Activated T-cell treated with anti-CD3 and anti-CD28 coated beads for 24 hours (primary cell): ENCODE measurements at places on chromosomes 2 and 18.

GRCh38 chr2:9416962-9417316 is 6.4 kb downstream of the ITGB1BP1 start:
- no peak for DNase-seq

DNA sequence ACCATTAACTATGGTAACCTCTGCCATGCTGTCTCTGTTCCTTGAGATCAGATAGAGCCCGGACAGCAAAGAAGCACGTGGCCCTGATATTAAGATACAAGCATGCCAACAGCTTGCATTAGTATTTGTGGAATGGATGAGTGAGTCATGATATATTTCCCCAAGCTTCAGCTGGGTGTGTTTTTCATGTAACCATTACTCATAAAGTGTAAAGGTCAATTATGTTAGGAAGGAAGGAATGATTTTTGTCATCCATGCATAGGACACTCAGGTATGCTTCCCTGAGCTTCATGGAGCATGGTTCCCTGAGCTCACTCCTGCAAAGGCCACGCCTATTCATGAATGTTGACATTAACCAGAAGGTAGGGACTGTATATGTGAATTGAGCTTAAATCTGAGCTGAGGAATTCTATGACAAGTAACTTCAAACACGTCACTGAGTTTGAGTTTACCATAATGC is 74.6 kb downstream of the ARL4C start:
- DNase-seq, result no peak

DNA sequence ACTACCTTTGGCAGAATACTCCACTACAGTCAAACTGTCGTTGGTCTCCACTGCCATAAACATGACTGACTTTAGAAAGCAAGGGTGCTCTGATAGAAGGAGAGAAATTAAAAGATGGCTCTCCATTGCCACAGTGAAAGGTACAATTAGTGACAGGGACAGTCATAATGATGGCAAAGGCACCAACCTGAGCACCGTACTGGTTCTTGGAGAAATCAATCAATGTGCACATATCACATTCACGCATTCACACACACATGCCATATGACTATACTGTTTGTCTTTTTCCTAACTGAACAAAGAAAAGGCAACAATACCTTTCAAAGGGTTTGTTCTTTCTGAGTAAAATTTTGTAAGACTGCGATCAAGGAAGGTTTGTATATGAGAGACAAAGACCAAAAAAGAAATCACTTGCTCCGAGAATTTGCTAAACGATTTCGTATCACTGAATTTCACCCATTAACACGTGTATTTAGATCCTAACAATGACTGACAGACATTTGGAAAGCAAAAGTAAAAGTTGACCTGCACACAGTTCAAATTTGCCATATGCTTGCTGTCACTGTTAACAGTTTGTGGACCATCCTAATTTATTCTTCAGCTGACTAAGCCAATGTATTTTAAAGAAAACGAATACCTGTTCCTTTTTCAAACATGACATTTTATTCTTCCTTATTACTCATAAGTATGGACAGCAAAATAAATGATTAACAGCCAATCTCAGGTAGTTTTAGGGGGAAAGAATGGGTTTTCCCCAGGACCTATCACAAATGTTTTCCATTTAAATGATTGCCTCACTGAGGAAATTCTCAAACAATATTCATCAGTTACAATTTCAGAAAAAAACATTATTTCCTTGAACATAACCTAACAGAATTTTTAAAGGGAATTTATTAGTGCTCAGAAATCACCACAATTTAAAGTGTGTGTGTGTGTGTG is 644.4 kb downstream of the ZEB2 start:
- no peak for DNase-seq

DNA sequence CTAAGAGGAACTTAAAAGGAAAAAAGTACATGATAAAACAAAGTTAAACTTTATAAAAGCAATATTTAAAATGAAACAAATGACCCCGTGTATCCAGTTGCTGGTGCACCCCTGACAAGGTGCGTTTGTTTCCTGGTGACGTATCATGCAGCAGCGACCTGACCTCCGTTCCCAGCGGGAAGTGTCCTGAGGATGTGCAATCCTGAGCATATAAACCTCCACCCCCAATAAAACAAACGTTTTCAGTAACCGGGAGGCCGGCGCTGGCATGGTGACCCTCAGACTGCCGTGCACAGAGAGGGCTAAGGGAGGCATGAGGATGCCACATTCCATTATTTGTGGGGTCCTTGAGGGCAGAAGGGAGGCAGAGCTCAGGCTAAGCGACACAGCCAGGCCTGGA is 14.8 kb downstream of the SLC66A2 start:
- no peak for DNase-seq

DNA sequence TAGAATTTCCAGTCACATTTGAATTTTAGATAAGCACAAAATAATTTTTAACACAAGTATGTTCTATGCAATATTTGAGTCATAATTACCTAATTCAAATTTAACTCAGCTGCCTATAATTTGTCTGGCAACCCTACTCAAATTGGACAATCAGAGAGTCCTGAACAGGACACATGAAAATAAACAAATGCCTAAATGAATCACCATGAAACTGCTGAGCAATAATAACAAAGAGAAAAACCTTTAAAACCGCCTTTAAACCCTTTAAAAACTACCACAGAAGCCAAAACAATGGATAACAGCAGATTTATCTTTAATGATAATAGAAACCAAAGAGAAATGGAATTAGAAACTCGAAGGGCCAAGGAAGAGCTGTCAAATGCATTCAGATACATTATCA is 39.5 kb downstream of the ARL4C start:
- no peak for DNase-seq

DNA sequence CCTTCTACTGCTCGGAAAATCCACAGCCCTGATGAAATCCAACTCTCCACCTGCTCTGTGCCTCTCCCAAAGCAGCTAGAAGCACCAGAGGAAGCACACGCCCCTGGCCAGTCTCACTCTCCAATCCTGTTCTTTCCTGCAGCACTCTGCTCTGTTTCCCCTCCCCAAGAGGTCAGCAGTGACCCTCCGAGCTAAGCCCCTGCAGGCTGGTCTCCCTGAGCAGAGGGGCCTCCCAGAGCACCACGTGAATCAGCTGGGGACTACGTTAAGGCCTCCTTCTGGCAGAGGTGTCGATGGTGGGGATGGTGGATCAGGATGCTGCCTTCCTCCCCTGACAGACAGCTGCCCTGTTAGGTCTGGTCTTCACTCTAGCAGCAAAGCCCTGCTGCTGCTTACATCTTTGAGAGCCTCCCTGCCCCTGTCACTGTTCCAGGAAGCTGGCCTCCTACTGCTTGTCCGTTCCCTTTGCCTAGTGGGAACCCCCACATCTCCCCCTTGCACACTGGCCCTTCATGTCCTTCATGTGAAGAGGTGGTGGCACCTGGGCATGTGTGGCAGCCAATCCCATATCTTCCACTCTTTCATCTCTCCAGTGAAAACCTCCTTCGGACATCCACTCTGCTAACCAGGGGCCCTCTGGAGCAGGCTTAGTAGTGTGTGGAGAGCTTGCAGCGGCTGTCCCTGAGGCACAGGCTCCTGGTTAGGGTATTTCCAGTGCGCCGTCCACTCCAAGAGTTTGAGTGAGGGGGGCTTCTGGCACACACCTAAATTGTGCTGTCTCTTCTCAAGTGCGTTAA is 307.5 kb upstream of the HS6ST1 start:
- DNase-seq, result no peak

GRCh38 chr18:46704816-46705215 is 47.8 kb upstream of the LOXHD1 start:
- DNase-seq, result no peak

- DNase-seq, result no peak
Observed at GRCh38 chr2:236633775-236634560, 64.3 kb downstream of the ACKR3 start.

- no peak for DNase-seq
Observed at GRCh38 chr2:65386989-65387388, 45.4 kb downstream of the SPRED2 start.

DNA sequence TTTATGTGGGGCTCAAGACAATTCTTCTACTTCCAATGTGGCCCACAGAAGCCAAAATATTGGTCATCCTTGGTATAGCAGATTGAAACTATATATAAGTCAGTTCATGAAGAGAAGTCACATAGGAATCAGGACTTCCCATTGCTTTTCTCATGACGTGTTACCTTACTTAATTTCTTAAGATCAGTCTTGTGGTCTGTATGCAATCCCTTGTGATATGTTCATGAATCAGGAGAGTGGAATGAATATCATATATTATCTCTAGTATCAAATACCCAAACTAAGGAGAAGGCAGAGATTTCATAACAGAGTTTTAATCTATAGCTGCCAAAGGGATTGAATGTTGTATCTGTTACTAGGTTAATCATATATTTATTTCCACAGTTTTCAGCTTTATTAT is 1390.4 kb downstream of the SUCLG1 start:
- DNase-seq, result no peak

DNA sequence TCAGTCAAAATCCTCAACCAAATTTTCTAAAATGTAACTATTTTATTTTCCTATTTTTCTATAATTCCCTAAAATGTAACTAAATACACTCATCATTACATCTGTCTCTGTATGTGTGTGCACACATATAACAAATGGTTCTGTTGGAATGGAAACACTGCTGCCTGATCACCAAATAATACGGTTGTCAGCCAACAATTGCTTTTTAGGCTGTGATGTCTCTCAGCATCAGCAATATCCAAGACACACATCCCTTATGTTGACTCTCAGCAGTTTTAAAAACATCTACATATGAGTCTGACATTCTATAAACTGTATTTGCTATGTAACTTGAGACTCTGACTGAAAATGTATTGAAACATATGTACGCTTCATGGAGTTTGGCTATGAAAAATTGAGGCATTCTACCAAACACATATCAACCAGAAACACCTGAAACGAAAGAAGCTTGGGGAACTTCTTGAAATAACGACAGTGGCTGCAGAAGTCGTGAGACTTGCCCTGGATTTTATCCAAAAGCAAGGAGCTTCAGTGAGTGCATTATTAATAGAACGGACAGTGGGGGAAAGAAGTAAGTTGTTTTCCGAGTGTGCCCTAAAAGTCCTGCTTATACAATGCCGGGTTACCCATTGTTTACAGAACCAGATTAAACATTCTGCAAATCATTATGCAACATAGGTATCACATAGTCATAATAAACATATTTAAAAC is 110.2 kb upstream of the ITGB6 start:
- no peak for DNase-seq

DNA sequence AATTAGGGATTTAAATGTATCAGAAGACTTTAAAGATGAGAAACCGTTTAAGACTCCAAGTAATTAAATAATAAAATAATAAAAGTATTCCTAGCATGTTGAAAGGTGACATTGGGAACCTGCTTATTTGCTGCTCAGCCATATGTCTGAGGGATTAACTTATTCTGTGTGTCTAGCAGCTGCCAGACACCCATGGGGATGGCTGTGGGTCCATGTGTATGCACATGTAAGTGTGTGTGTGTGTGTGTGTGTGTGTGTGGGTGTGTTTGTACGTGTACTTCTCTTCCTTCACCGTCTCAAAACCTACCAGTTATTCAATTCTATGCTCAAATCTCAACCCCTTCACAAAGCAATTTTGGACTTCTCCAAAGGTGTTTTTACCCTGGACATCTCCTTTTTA is 124.5 kb downstream of the SETBP1 start:
- no peak for DNase-seq

GRCh38 chr2:154706660-154707059 is 8.2 kb downstream of the KCNJ3 start:
- DNase-seq, result no peak

DNA sequence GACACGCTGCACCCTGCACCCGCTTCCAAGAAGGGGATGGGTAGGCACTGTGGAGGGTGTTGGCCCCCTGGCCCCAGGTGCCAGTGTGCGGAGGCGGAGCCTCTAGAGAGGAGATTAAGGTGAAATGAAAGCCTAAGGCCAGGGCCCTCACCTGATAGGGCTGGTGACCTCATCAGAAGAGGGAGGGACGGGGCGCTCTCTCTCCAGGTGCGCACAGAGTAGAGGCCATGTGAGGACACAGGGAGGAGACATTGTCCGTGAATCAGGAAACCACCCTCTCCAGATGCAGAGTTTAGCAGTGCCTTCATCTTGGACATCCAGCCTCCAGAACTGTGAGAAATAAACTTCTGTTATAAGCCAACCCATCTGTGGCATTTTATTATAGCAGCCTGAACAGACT is 62.3 kb downstream of the PSMG2 start:
- DNase-seq, result no peak

DNA sequence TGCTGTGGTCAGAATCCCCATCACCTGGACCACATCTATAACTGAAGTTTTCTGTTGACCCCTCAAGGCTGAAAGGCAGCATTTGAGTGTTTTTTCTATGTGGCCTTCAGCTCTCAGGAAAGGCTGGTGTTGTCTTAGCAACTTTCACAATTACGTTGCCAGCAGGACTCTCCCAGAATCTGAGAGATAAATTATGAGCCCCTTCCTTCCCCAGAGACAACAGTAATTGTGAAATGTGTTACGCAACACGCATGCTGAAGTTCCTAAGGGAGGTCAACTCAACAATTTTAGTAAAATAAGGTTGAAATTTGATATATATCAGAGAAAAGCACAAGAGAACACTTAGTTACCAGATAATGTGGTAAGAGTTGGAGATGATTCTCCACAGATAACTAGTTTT is 216.5 kb upstream of the SLC8A1 start:
- DNase-seq, result no peak

GRCh38 chr2:241835611-241836010 is 23.1 kb downstream of the PDCD1 start:
- no peak for DNase-seq

DNA sequence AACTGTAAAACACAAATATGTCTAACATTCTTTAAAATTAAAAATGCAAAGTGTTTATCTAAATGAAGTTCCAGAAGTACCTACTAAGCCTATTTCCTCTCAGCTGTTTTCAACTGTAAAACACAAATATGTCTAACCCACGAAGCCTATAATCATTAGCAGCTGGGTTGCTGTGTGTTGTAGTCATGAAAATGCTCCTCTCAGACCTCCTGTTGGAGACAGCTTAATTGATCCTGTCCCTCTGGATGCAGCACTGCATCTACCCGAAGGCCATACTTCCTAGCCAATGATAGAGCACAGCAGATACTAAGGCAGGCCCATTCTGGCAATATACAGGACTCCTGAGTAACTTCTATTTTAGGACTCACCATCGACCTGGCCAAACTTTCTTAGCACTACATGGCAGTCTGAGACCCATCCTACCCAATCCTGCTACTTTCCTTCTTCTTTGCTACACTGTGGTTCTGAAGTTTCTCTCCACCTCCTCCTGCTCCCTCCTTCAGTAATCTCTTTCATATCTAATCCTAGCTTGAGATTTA is 92.5 kb upstream of the RBBP8 start:
- no peak for DNase-seq

- no peak for DNase-seq
Observed at GRCh38 chr2:54981385-54981784, 68.9 kb downstream of the RTN4 start.

- DNase-seq, result no peak
Observed at GRCh38 chr2:74149570-74150319, 2.0 kb upstream of the BOLA3 start.
